ENCODE measurements at places on chromosomes 2 and 18. TPM values are rescaled to one million over a fixed set of nuclear protein-coding genes. Genes with fewer than 3 reads are reported as not detected.

GNAL gene
- 21.2 TPM for total RNA-seq

UGT1A9 gene
- total RNA-seq: not detected

TNP1 gene
- total RNA-seq: not detected

FSIP2 gene
- total RNA-seq: 3.8 TPM

GAREM2 gene
- 23.8 TPM for total RNA-seq

GTF3C2 gene
- 118 TPM for total RNA-seq

CEP192 gene
- total RNA-seq: 23.3 TPM

ANKRD30B gene
- not detected for total RNA-seq

TMEFF2 gene
- 1.5 TPM for total RNA-seq

RGPD3 gene
- total RNA-seq: 0.28 TPM

CCDC148 gene
- total RNA-seq: 1.2 TPM

IAH1 gene
- total RNA-seq: 13.3 TPM

HOXD12 gene
- total RNA-seq: not detected

SERPINB11 gene
- total RNA-seq: not detected

MSH2 gene
- 261 TPM for total RNA-seq

DARS1 gene
- total RNA-seq: 115 TPM

M1AP gene
- total RNA-seq: 12.1 TPM

MAPK4 gene
- 8.5 TPM for total RNA-seq

FOXI3 gene
- 11.8 TPM for total RNA-seq

SEMA4C gene
- total RNA-seq: 69.7 TPM

ALPP gene
- total RNA-seq: 0.28 TPM

TTC27 gene
- total RNA-seq: 41.3 TPM

HADHB gene
- 43.4 TPM for total RNA-seq

CEP68 gene
- 20.7 TPM for total RNA-seq

PPP1R1C gene
- 5.7 TPM for total RNA-seq

TWIST2 gene
- 13.6 TPM for total RNA-seq

SNRNP27 gene
- 54.3 TPM for total RNA-seq
